ENCODE measurements at places on chromosomes 5 and 9.

GRCh38 chr9:94905606-94906005 lies 179.1 kb downstream of the AOPEP start:
- DNase-seq, result no peak

DNA sequence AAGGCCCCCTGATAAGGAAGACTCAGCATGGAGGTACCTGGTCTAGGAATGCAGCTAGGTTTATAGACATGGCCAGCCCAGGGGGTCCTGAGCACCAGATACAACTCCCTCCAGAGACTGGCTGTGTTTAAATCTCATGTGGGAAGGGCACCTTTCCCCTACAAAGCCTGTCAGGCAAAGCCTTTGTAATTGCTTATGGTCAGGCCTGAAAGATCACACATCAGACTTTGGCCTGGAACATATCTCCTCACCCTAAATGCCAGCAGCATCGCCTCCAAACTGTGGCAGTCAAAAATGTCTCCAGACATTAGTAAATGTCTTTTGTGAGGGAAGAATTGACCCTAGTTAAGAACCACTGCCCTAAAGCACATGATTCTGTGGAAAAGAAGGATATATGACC lies 51.6 kb upstream of the MACIR start:
- DNase-seq, result no peak

DNA sequence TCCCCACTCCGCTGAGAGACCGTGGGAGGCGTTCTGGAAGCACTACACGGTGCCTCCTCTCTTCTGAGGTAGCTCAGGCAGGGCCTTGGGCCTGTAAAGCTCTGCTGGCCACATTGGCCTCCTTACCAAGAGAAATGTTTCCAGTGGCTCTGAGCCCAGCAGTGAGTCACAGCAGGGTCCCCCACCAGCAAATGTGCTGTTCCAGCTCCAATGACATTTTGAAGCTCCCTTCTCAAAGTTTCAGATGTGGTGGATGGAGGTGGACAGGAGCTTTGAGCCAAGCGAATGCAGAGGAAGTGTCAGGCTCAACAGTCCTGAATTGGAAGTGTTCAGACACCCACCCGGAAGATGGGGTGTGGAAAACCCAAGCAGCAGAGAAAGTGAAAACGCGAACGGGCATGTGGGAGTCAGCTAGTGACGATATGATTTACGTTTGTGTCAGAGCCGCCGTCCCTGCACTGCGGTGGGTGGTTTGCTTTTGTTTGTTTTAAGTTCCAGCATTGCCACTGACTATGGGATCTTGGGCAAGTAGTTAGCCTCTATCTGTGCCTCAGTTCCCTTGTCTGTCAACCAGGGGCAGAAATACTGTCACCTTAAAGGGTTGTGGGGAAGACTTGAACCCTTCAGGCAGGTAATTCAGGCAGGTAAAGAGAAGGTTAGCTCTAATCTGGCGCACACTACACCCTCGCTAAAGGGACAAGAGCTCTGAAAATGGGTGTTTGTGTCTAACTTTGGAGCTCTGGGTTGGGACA lies 38.2 kb downstream of the C5orf15 start:
- DNase-seq, result peak; percentile 75

- DNase-seq, result no peak
Observed at GRCh38 chr5:2681476-2681875, 70.0 kb downstream of the IRX2 start.

- DNase-seq, result no peak
Observed at GRCh38 chr5:58985759-58986158, 402.9 kb downstream of the RAB3C start.

DNA sequence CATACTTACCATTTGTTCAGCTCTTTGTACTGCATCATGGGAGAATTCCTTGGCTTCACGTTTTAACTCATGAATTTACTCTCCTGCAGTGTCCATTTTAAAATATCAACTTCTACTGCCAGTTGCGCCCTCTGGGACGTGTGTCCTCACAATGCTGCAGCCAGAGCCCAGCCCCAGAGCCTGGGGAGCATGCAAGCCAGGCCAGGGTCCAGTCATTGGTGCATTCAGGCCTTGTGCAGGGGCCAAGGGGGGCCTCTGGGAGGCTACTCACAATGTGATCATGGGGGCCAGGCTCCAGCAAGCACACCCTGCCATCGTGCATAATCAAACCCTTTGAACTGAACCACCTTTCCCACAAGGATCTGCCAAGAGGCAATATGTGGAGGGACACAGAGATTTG lies 105.6 kb upstream of the CCDC112 start:
- DNase-seq, result no peak

DNA sequence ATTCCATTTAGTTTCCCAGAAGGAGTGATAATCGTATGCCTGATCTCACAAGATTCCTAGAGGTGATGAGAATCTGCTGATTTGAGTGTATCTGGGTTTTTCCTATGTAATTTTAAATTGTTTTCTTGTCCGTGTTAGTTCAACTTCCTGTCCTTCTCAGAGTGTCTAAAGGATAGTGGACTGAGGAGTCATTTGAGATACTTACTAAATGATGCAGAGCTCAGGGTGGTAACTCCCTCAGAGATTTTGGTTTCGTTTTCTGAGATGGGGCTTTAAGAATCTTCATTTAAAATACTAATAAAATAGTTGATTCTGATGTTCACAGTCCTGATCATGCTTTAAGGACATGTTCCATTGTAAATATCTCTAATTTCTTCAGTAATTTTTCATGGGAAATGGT lies 30.3 kb downstream of the MELK start:
- peak; percentile 52 for DNase-seq

DNA sequence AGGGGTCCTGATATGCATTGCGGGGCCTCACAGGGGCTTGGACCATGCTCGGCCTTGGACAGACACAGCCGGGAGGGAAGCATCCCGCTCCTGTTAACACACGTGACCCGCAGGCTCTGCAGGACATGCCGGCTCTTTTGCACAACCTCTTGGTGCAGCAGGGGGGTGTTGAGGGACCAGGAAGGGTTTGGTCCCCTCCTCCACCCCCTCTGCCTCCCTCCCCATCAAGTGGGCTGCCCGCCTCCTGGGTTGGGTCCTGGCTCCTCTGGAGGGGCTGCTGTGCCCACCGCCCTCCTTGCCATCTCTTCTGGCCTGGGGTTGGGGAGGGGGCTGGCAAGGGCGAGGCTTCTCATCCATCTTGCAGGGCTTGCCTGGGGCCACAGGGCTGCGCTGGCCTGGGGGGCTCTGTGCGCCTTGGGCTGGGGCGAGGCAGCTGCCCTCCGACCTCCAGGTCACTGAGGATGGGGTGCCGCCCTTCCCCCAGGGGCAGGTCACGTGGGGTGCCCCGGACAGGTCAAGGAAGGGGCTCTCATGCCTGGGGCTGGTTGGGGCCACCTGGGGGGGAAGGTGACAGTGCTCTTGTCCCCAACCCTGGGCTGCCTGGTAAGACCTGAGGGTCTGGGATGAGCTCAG lies 16.8 kb upstream of the SLC9A3 start:
- no peak for DNase-seq

DNA sequence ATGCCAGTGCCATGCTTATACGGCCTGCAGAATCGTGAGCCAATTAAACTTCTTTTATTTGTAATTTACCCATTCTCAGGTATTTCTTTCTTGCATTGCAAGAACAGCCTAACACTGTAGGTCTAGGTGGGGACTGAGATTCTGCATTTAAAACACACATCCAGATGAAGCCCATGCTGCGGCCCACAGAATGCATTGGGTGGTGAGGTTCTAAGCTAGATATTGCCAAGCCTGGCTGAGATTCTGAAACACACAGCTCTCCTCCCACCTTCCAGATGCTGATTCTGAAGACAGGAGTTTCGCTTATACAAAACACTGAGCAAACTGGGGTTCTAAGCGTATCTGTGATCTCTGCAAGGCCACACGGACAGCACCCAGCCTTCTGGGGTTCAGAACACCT lies 75.1 kb downstream of the DAPK1 start:
- no peak for DNase-seq

- no peak for DNase-seq
Observed at GRCh38 chr5:179152144-179152895, 92.1 kb downstream of the ZNF354C start.

- DNase-seq, result no peak
Observed at GRCh38 chr9:35757226-35757891, 3.3 kb upstream of the MSMP start.

DNA sequence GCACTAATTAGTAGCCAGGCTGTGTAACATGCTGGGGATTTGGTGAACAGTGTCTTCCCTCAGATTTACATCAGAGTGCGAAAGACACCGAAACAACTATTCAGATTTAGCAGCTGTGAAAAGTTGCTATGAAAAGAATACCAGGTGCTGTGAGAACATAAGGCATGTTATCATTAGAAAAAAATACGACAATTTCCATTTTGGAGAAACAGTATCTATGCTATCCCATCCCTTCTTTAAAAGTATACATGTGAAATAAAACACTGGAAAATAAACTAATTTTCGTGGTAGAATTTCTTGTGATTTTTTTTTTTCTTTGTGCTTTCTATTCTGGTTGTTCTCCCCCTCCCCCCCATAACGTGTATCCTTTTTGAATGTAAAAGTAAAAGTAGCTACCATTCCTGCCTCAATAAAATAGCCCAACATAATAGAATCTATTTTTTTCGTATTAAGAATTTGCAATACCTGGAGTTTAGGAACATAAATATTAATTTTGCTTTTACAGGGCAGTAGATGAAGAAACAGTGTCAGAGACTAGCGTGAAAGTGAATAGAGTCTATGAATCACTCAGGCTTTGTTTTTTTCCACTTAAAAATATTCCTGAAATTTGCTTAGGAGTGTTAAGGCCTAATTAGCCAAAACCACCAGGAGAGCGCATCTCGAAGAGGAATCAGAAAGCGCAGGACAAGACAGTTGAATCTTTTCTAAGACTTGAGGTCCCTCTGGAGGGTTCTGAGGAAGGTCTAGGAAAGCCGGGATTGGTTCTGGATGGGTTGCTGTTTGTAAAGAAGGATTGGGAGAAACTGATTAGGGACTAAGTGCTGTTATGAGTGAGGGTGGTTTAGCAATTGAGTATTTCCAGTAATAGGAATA lies 813 bp upstream of the SLU7 start:
- DNase-seq, result no peak

- DNase-seq, result no peak
Observed at GRCh38 chr5:155926766-155927165, 400.2 kb upstream of the SGCD start.

DNA sequence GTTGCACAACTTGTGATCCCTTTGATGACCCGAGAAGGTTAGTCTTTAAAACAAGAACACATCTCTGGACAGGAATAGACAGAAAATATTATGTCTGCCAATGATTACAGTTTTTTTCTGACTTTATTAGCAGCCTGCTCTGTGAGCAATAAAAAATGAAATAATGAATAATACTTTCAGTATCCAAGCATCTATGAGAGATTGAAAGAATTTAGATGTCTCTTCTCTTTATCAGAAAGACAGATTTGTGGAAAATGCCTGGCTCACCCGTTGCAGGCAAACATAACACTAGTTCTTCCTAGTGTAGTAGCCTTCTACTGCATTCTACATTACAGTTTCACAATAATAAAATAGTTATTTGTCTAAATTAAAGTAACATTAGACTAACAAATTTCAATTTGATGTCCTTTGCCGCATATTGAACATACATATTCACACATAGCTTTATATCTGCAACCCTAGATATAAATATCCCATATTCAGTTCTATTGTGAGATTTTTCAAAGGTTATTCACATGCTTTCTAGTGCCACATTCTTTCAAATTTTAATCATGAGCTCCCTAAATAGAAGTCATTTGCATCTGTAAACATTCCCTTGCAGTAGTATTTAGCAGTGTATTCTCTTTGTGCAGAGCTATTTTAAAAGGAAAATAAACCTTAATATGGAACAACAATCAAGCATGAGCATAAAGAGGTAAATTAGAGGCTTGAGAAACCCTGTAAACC lies 267.3 kb downstream of the EFNA5 start:
- DNase-seq, result no peak

- no peak for DNase-seq
Observed at GRCh38 chr5:98904780-98905179, 24.0 kb downstream of the CHD1 start.

GRCh38 chr5:149936044-149936699 lies 8.4 kb downstream of the PDE6A start:
- DNase-seq, result no peak

- no peak for DNase-seq
Observed at GRCh38 chr9:112132356-112132755, 42.7 kb downstream of the SUSD1 start.

- DNase-seq, result no peak
Observed at GRCh38 chr9:87076825-87077224, 129.5 kb upstream of the GAS1 start.

DNA sequence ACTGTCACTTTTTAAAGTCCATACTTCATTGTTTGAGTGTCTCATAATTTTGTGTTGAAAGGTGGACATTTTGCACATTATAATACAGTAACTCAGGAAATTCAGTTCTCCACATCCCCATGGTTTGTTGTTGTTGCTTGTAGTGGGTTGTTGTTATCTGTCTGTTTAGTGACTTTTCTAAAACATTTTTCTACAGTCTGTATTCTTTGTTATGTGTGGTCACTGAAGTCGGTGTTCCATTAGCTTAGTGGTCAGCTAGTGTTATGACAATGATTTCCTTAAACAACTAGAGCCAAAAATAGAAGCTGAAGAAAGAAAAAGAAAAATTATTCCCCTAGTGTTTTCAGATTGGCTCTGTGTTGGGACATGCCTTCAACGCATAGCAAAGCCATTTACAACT lies 5.6 kb upstream of the IL33 start:
- no peak for DNase-seq

DNA sequence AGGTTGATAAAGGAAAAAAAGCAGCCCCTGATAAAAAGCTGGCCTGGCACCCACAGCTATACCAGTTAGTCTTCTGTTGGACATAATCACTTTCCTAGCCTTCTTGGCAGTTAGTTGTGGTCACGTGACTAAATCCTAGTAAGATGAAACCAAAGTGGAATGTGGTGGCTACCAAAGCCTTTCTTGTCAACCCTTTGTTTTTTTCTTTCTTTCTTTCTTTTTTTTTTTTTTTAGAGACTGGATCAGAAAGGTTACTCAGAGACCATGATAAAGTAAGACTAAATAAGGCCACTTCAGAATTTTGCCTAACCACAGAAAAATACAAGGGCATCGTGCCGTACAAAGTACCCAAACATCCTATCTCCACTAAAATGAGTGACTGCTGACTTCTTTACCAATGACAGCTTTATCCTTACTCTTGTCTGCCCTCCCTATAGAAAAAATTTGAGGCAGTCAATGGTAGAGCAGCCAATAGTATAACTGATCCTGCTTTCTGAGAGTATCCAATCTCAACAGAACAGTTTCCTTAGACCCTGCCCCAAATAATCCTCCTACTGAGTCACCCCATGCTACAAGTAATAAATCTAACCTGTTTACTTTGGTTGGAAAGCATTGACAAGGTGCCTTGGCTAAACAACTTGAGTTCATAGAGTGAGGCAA lies 14.2 kb upstream of the KIF27 start:
- DNase-seq, result peak; percentile 74
